Activated CD8-positive, alpha-beta memory T cell treated with anti-CD3 and anti-CD28 coated beads for 4 hours (primary cell): ENCODE measurements at places on chromosomes 7 and 10.

DNA sequence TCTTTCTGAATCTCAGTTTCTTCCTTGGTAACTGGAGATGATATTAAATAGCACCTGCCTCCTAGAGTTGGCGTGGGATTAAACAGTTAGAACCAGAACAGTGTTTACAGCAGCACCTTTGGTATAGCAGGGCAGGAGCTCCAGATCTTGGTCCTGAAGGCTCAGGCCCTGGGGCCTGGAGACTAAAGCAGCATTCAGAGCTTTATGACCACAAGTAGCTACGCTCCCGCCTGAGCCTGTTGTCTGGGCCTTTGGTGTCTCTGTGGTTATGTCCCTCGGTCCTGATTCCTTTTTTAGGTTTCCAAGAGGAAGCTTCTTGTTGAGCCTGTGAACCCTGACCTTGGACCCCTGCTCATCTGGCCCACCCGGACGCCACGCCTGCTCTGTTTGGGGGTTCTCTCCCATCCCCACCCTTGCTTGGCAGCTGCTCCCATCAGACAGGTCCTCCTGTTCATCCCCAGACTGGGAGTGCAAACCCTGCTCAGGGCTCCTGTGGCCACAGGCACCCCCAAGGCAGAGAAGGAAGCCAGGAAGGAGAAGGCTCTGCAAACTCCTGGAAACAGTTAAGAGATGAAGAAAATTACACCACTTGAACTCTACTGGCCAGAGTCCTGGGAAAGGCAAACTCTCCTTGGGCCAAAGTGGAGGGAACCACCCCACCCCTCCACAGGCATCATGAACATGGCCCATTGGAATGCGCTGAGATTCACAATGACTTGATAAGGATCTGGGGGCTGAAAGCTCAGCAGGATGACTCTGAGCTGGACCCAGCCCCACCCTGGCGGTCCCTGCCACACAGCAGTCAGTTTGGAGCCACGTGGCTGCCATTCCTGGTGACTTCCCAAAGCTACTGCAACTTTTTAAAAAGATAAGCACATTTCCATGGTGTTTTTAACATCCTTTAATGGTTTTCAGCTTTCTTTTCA is 50.1 kb upstream of the TMEM72 start:
- no peak for DNase-seq

GRCh38 chr7:98206451-98207330 is 4.5 kb upstream of the BHLHA15 start:
- no peak for DNase-seq

- no peak for DNase-seq
These were observed 2.3 kb upstream of the CTTNBP2 start for GRCh38 chr7:117875566-117875965.

GRCh38 chr7:43353902-43354301 is 229.0 kb upstream of the STK17A start:
- DNase-seq, result no peak

DNA sequence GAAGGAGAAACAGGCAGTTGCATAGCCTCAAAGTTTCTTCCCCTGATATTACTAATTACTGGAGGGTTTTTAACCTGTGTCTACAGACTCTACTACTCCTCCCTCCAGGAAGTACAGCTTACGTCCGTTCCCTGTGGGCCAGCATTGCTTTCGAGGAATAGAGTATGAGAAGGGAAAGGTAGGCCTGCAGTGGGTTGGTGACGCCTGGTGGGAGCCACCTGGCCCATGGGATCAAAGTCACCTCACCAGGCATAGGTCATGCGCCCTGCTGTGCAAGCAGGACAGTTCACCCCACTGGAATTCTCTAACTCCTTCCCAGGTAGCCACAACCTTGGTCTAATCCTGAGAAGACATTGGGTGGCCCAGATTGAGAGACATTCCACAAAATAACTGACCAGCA is 29.8 kb downstream of the LMTK2 start:
- DNase-seq, result no peak

- DNase-seq, result no peak
These were observed 21.6 kb downstream of the DNTT start for GRCh38 chr10:96325719-96326373.

DNA sequence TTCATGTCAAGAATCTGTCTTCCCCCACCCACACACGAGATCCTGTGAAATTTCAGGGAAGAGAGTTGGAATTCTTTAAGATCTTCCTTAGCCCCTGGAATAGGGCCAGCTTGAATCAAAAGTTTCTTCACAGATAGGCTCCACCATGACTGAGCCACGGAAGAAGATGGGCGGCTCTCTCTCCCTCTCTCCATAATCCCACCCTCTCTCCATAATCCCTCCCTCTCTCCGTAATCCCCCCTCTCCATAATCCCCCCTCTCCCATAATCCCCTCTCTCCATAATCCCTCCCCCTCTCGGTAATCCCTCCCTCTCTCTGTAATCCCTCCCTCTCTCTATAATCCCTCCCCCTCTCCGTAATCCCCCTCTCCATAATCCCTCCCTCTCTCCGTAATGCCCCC is 20.4 kb downstream of the SHH start:
- DNase-seq, result no peak

- no peak for DNase-seq
These were observed 131.7 kb upstream of the PRSS58 start for GRCh38 chr7:142389544-142389943.
